ENCODE measurements at places on chromosomes 2 and 18. TPM values are rescaled to one million over a fixed set of nuclear protein-coding genes. Genes with fewer than 3 reads are reported as not detected.
A peak's percentile ranks its signal among the peaks of the same experiment; 100 is the strongest.

DNA sequence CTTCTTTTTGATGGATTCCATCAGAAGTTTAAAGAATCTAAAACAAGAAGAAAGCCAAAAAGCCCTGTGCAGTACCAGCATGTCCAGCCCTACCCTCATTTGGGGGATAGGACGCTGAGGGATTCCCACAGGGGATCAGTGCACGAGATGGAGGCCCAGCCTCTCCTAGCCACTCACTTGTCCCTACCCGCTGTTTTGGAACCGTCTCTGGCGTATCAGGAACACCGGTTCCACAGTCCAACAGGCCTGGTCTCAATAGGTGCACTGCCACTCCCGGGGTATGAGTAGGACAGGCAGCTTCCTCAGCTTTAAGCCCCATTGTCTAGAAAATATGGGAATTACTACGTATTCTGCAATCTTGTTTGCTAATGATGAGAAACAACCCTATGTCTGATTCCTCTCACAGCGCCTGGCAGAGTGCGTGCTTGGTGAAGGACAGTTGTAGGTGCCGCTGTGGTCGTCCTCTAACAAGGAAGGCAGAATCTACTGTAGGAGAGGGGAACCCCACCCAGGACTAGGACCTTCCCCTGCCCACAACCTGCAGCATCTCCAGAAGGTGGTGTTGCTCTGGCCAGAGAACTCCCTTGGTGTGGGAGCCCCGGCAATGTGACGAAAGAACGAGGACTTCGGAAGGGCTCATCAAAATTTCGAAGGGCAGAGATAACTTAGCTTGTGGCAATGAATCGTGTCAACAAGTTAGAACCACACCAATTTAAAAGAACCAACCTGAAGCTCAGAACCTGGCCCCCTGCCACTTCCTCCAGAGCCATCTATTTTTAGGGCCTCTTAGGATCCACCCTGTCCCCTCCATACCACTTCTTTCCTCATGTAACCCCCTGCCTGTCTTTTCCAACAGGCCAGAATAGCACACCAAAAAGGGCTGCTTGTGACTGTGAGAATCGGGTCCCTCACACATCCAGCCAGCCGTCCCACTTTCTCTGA, 71.7 kb downstream of the POLR1A start:
- DNase-seq: no peak

- DNase-seq: no peak
Observed at GRCh38 chr2:172722481-172722880, 13.2 kb upstream of the RAPGEF4 start.

Gene ANKRD53
- 1.2 TPM for polyA plus RNA-seq

Gene PLEKHH2
- polyA plus RNA-seq: 4.4 TPM

Gene DCC
- 0.14 TPM for polyA plus RNA-seq

DNA sequence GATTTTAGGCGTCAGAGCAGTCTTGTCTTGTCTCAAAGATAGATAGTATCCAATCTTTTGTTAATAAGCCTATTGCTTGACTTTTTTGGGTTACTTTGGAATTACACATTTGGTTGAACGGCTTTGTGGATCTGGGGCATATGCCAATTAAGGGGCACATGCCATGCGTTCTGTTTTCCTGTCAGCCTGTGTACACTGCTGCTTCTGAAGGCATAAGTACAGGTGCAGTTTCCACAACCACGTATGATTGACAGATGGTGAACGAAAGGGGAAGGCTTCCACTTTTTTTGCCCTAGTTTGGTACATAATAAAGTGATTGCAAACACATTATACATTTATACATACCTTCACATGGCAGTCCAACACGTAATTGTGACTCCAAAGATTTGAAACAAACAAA, 102.3 kb downstream of the RAPH1 start:
- DNase-seq: no peak

GRCh38 chr18:54528942-54529376, 62.1 kb upstream of the DYNAP start:
- DNase-seq: no peak

GRCh38 chr18:51091270-51091669, 61.3 kb downstream of the SMAD4 start:
- DNase-seq: no peak

GRCh38 chr2:210528716-210529115, 27.7 kb upstream of the CPS1 start:
- DNase-seq: no peak

- DNase-seq: peak; percentile 69
Observed at GRCh38 chr2:23498943-23499342, 114.0 kb downstream of the KLHL29 start.

Data from muscle of back (tissue), 13 donors.